ENCODE measurements at places on chromosomes 12 and 14.
A peak's percentile ranks its signal among the peaks of the same experiment; 100 is the strongest.

- DNase-seq: no peak
Measured at GRCh38 chr14:104442107-104442551, 137.4 kb upstream of the C14orf180 start.

- DNase-seq: no peak
Measured at GRCh38 chr14:22524115-22524783, 64.8 kb downstream of the DAD1 start.

DNA sequence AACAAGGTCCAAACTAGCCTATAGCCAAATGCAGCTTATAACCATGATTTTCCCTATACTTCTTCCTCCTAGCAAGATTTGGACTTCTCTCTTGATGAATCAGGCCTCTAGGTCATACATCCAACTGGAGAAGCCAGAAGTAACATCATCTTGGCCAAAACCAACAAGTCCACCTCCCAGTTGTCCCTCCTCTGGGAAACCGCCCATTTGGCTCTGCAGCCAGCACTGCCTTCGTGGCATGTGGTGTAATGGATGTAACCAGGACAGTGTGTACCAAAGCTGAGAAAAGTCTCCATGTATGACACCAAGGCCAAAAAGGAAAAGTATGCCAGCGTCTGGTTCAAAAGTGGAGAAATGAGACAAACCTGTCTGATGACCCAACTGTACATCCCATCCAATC lies 59.3 kb upstream of the VASH1 start:
- DNase-seq: no peak

DNA sequence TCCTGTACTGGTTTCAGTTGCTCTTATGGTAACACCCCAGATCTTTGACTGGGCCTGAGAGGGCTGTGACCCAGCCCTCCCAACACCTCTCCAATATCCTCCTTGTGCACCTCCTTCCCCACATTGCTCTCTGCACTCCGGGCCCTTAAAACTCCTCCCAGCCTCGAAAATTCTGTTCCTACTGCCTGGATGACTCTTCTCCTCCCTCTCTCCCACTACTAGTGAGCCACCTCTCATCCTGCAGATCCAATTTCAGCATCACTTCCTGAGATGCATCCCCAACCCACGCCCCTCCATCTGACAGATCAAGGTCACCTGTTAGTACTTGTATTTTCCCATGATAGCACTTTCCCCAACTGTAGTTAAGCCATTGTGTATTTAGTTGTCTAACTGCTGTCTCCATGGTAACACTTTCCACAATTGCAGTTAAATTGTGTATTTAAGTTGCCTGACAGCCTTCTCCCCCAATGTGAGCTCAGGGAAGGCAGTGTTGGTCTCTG lies 11.5 kb upstream of the NT5DC3 start:
- no peak for DNase-seq

GRCh38 chr14:87896393-87897380 lies 96.3 kb downstream of the GALC start:
- no peak for DNase-seq

DNA sequence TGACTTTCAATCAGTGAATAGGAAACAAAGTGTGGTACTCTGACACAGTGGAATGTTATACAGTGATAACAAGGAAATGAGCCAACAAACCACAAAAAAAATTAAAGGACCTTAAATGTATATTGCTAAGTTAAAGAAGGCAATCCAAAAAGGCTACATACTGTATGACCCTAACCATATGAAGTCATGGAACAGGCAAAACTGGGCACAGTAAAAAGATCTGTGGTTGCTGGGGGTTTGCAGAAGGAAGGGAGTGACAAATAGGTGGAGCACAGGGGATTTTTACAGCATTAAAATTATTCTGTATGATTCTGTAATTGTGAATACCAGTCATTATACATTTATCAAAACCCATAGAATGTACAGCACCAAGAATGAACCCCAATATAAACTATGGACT lies 112.6 kb downstream of the KCNC2 start:
- no peak for DNase-seq

DNA sequence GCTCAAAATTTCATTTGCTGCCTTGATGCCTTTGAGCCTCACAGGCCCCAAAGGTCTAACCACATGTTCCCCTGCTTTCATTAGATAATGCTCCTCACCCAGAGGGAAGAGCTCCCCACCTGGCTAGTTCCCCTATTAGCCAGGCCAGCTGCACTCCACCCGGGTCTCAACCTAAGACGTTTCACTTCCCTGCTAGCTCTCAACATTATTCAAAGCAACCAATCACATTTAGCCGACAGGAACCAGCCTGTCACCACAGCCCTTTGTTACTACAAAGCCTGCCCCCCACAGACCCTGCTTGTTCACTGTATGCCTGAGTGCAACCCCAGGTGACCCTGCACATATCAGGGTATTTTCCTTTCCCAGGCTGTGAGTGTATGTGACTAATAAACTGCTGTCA lies 78.6 kb downstream of the SLC15A5 start:
- no peak for DNase-seq

DNA sequence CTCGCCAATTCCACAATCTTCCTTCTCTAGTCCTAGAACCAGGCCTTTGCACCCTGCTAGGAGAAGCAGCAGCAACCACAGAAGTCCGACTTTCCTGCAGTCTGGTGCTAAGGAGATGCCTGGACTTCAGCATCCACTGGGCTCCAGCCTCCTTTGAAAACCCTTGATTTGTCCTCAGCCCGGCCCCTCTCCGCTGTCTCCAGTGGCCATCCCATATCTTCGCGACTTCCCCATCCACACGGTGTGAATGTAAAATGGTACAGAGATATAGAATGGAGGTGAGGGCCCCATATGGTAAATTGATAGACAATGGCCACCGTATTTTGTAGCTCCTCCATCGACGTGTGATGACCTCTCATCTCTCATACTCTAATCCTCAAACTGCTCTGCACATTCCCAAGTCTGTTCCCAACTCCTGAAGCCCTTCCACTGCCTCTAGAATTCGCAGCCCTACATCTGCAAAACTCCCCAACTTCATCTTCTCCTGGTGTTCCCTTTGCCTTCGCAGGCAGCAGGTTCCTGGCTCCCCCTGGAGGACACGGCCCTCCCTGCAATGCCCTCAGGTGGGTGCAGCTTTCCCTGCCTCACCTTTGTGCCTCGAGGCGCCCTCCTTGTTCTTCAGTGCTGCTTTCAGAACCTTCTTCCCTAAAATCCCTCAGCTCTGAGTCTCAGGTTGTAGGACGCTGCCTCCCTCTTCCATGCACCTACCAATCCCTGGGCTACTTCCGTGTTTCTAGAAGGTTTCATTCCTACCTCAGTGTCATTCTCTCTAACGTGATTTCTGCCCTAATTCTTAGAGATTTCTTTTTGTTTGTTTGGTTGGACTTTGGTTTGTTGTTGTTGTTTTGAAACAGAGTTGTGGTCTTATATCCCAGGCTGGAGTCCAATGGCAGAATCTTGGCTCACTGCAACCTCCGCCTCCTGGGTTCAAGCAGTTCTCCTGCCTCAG lies 36.7 kb downstream of the TMBIM6 start:
- peak; percentile 52 for DNase-seq

DNA sequence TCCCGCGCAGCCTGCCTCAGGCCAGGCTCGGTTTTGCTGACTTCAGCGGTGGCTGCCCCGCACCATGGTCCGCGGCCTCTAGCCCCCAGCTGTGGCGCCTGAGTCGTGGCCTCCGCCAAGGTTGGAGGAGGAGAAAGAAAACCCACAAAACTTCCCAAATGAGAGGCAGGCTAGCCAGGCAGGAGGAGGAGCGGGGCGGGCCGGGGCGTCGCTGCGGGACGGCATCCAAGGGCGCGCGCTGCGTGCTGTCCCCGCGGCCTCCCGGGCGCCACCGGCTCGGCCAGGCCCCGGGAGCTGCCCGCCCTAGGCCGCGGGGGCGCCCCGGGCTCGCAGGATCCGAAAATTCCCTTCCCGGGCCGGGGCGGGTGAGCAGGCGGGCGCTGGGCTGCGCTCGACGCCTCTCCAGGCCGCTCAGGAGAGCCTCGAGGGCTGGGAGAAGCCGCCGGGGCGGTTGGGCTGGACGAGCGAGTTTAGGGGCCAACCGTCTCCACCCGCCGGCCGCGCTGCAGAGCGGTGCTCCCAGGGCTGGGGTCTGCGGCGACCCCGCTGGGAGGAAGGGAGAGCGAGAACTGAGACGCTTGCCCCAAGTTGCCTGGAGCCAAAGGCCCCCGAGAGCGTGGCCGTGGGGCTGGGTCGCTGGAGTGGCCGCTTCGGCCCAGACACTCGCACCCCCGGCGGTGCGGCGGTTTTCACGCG lies at the start of gene EFS:
EFS (minus strand) TSS at position 137 of the 696 bp plus-strand sequence. CDS start 147 bp downstream, outside the sequence.
- no peak for DNase-seq

- DNase-seq: no peak
Measured at GRCh38 chr12:80643961-80644360, 63.5 kb upstream of the MYF6 start.

DNA sequence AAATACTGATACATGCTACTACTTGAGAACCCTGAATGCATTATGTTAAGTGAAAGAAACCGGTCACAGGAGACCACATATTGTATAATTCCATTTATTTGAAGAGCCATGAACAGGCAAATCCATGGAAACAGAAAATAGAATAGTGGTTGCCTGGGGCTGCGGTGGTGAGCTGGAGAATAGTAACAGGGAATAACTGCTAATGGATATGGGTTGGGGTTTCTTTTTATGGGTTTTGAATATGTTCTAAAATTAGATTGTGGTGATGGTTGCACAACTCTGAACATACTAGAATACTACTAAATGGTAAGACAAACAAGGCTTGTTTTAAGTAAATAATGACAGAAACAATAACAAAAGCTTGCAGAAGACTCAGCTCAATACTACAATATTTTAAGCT lies 293.0 kb downstream of the BTG1 start:
- DNase-seq: no peak

GRCh38 chr12:53645165-53645564 lies 19.0 kb upstream of the ATF7 start:
- DNase-seq: no peak

DNA sequence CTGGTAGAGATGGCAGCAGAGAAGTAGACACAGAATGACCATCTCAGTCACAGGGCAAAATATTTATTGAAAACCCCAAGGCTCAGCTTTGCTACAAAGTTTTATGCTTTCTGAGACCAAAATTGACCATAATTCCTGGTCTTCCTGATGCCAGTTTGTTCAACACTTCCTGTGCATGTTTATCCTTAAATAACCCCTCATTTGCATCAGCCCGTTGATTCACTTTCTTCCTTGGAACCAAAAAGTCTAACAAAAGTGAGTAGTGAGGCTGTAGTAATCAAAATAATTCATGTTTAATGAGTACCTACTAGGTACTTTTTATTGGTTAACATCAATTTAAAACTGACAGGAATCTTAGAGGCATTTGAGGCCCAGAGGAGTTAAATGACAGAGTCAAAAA lies 51.7 kb downstream of the TRHDE start:
- no peak for DNase-seq

DNA sequence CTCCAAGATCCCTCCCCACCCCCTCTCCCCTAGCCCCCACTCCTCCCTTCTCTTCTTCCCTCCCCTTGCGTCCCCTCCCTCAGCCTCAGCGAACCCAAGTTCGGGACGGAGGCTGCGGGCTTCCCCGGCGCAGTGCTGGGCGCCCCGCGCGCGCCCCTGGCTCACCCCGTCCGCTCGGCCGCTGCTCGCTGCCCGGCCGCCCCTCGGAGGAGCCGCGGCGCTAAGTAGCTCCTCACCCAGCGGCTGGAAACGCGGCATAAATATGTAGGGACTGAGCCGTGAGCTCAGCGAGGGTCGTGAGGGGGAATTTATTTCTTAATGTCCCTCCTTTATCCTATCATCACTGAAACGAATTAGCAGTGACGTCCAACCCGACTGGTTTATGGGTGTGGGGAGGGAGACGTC lies at the start of gene NOS1:
NOS1 (minus strand) TSS at position 280 of the 405 bp plus-strand sequence. CDS start 30,557 bp downstream, outside the sequence.
- no peak for DNase-seq

GRCh38 chr12:104680491-104680890 lies 223.7 kb downstream of the CHST11 start:
- DNase-seq: no peak

GRCh38 chr14:25111061-25111601 lies 61.2 kb upstream of the STXBP6 start:
- DNase-seq: no peak

GRCh38 chr12:22287101-22287500 lies 47.4 kb downstream of the ST8SIA1 start:
- no peak for DNase-seq

DNA sequence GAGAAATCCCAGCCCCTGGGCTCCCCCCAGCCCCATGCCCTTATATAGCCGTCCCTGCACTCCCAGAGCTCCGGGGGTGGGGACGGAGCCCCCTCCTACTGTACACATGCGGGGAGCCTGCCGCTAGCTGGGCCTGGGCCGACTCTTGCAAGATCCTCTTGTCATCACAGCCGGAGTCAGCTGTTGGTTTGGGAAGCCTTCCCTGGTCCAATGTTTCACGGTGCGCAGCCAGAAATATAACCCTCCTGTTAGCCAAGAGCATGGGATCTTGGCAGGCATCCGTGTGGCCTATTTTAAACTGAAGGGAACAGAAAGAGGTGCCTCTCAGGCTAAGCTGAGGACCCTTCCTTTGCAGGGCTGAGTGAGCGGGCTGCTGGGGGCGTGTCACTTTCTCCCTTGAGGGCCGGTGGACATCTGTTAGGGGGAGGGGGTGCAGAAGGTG lies 175.3 kb downstream of the TSPAN9 start:
- no peak for DNase-seq

DNA sequence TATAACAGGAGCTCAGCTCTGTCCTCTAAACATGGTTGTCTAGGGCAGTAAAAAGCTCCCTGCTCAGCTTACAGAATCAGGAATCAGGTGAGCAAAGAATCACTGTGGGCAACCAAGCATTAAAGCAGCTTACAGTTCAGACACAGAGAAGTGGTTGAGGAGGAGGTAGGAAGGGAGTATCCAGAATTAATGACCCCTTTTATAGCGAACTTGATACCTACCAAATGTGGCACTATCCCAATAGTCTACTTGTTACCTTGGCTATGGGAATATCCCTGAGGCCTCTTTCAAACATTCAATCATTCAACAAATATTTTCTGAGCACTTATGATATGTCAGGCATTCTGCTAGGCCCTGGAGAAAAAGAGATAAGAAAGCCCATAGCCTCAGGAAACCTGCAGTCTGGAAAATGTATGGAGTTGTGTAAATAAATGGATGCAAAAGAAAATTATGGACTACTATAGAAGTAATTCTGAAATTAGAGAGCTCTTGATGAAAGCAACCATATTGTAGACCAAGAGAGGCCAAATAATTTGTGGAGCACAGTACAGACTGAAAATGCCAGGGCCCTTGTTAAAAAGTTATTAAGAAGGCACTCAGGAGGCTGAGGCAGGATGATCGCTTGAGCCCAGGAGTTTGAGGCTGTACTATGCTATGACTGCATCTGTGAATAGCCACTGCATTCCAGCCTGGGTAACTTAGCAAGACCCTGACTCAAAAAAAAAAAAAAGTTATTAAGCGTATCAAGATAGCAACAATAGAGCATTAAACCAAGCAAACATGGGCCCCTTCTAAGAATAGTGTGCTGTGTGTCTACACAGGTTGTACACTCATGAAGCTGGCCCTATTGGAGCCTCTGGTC lies 134.0 kb upstream of the CPSF6 start:
- DNase-seq: no peak

- no peak for DNase-seq
Measured at GRCh38 chr14:60309867-60310552, 61.0 kb downstream of the PPM1A start.

GRCh38 chr14:21501568-21501967 lies 9.6 kb downstream of the METTL3 start:
- DNase-seq: no peak

- peak; percentile 40 for DNase-seq
Measured at GRCh38 chr12:92065018-92065499, 80.6 kb downstream of the BTG1 start.
